NCI-H460 (cell line): ENCODE measurements at places on chromosomes 4 and X.

GRCh38 chr4:145716661-145717200, 36.8 kb downstream of the C4orf51 start:
- no peak for DNase-seq

DNA sequence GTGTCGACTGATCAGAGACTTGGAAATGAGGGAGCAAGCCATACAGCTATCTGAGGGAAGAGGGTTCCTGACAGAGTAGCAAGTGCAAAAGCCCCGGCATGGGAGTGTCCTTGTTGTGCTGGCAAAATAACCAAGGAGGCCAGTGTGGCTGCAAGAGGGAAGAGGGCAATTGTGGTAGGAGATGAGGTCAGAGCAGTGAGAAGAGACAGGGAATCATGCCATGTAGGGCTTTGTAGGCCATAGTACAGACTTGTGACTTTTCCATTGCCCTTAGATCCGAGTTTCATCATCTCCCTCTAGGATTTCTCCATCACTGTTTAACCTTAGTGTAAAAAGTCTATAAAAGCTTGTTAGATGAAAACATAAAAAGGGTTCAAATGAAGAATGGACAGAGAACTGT, 76.2 kb downstream of the DOCK11 start:
- peak; percentile 53 for DNase-seq

DNA sequence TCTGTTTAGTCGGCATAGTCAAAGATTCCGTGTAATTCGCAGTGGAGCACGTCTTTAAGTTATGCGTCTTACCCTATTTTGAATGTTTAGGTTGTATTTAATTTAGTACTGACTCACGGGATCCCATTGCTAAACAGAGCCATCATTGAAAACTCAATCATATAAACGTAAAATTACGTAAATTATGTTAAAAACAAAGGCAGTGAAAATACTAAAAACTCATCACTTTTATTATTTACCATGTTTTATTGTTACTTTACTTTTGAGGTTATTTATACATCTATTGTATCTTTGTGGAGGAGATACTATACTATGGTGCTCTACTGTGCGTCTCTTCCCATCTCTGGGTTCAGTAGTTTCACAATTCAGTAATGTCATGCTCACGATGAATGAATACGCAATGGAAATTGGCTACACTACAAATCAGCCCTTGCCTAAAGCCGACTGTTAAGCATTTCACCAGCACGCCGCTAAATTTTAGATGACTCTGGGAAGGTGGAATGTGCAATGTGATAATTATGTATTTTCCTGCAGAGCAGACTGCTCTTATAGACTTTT, 944 bp downstream of the FUNDC2 start:
- DNase-seq = peak; percentile 66

- no peak for DNase-seq
These were observed 9.7 kb upstream of the IRAK1 start for GRCh38 chrX:154029439-154029838.

GRCh38 chrX:149284616-149285015, 220.5 kb downstream of the IDS start:
- no peak for DNase-seq

- DNase-seq = no peak
These were observed 55.8 kb upstream of the HS3ST1 start for GRCh38 chr4:11484531-11484930.

DNA sequence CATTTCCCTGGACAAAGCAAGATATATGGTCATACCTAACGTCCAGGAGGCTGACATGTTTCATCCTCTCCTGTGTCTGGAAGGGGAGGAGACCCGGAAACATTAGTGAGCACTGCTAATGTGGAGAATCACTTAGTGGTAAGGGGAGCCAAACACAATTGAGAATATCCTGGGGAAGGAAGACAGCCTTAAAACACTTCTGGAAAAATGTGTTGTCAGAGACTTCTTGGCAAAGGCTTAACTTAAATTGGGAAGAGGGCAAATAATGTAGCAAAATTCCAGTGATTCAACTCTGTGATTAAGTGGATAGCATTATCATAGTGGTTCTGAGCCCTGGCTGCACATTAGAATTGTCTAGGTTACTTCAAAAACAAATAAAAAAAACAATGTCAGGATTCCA, 39.5 kb downstream of the SPARCL1 start:
- no peak for DNase-seq

DNA sequence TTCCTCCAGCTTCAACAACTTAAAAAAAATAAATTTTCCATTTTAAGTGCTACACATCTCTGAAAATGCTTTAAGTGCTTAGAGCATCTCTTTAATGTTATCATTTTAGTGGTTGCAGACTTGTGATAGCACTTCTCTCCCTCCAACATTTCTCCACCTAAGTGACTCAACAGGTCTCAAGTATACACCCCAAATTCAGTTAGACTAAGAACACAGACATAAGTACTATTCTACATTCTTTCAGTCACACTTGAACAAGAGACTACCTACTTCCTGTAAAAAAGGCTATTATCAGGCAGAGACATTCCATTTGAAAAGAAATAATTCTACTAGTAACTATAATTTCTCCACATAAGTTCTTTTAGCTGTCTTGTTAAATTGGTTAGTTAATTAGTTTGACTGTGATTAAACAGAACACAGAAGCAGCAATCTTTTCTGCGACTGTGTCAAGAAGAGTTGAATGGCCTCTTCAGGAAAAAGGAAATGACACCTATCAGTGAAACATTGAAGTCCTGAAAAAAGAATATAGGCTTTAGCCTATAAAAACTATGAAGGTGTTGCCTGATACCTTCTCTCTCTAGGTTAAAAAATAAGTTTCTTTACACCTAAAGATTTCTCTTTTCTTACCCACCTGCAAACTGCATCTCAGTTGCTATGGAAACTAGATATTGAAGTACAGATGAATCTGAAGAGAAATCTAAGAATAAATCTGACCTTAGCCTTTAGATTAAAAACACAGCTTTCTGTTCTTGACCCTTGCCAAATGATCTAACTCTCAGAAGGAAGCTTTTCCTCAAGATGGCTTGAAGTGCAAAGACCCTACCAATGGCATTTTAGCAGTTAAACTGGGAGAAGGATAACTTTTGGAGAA, 18.0 kb downstream of the NAF1 start:
- no peak for DNase-seq

DNA sequence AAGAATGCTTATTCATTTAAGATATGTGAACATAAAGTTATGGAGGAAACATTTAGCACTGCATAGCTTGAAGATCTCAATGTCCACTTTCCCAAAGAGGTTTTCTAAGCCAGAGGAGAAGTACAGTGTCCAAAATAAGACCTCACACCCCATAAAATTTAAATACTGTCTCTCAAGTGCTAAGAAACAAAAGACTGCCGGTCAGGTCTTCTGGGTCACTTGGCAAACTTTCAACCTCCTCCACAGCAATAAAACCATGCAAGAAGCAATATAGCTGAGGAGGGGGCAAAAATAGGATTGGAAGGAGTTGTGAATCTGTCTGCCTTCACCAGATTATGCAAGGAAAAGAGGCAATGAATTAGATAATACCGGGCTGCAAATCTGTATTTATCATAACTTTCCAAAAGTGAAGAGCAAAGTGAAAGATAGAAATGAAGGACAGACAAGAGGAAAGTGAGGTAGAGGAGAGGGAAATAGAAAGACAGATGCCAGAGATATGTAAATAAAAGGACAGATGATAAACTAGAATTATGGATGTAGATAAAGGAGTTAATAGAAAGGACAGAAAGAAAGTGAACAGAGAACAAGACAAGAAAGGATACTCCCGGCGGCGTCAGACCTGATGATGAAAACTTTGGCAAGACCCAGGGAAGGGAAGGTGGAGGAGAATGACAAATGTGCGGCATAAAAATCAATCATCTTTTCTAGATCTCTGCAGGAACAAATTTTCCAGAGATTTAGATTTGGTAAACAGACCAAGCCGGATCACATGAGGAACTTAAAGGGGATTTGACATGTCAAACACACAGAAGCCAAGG, 152.7 kb upstream of the FAM241A start:
- DNase-seq = peak; percentile 34

DNA sequence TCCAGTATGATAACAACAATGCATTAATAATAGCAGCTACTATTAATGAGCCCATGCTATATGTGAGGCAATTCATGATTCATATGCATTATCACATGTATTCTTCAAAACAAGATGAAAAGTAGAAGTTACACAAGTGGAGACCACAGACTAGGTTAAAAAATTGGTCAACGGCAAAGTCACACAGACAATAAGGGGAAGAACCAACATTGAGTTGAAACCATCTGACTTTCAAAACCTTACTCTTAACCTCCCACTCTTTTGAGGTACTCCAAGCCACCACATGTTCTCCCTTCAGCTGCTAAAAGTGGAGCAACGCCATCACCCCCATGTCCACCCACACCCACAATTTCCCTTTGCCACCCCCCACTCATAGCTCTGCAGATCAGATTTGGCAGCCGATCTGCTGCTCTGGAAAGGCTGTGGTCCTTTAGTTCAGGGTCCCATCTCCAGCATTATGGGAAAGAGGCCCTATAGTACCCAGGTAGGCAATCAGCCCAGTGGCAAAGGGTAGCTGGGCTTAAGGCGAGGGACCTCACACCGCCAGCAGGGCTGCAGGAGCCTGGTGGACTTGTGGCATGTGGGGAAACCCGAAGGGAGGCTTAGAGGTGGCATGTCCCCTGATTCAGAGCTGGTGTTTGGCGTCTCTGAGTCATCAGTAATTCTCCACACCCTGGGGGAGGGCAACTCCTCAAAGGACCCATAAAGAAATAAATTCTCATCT, 33.5 kb upstream of the CYBB start:
- no peak for DNase-seq

GRCh38 chrX:43423876-43424275, 232.2 kb upstream of the MAOA start:
- no peak for DNase-seq

GRCh38 chrX:107713543-107714205, 61.9 kb downstream of the TSC22D3 start:
- no peak for DNase-seq

DNA sequence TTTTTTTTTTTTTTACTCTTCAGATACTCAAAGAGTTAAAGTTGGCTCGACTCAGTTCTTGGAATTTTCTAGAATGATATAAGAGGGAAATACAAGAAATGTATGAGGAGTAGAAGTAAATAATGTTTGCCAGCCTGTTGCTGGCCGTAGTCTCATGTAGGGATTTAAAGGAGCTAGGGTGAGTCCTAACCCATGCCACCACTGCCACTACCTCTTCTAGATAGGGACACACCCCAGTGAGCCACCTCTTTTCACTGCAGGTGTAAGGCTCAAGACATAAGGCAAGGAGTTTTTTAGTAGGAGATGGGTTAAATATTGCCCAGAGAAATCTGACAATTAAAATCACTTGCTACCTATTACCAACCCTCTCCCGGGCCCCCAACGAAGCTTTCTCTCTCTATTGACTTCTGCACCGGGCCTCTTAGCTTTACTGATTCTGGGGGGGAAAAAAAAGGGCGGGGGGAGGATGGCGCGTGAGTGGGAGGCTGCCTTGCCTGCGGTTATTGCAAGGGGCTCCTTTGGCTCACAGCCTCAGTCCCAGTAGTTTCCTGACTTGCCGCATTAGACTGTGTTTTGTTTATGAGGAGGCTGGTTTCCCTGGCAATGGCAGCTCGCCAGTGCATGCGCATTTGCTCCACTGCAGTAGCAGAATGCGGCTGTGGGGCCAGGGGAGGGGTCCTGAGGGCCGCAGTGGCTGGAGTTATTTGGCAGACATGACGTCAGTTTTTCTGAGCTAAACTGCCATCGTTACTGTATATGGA, 3.0 kb downstream of the LINC00632 start:
- peak; percentile 20 for DNase-seq

DNA sequence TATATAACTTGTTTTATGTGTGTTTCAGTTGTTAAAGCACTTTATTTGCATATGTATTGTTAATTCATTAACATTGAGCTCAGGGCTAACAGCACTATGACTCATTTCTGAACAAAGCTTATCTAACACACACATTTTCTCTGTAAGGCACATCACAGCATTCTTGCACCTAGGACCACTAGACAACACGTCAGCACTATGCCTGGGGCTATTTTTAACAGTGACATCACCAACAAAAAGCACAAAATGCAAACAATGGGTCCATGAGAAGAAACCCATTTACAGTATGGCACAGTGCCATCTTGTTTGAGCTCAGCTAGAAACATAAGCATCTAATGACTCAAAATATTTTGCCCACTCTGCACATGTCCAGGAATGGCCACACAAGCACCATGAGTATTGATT, 124.4 kb downstream of the RELL1 start:
- DNase-seq = no peak
